CD4-positive, alpha-beta T cell treated with Interleukin-2 at 100 ng/mL for 4 hours (primary cell): ENCODE measurements at places on chromosomes 3 and 15.

DNA sequence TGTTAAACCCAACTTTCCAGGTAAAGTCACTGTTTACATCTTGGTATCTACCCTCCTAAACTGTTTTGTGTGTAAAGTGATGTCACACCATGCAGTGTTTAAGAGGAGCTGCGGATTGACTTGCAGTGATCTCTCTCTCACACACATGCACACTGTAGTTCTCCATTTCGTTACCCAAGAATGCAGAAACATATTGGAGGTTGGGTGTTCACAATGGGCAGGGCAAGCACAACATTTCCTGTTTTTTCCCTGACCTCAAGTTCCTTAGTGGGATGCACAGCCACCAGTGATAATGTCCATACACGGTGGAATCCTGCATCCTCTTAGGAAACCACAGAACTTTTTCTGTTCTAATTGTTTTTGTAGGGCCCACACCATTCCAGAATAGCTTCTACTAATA, 85.3 kb upstream of the CFAP20DC start:
- DNase-seq, result no peak

DNA sequence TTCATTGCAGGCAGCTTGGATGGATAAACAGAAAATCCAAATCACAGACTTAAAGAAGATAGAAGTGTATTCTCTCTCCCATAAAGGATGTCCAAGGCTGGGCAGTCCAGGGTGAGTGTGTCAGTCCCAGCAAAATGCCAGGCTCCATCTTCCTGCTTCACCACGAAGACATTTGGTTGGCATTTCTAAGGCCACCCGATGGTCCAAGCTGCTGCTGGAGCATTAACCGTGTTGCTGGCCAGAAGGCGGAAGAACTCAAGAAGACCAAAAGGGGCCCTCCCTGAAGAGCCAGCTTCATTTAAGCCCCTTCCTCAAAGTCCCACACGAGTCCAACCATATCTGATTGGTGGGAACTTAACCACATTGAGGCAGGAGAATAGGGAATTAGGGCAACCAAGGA, 3.0 kb upstream of the CYP11A1 start:
- no peak for DNase-seq

- DNase-seq, result no peak
Observed at GRCh38 chr15:62474771-62475124, 309.7 kb upstream of the C2CD4B start.

GRCh38 chr3:134149286-134149685, 101.4 kb downstream of the RYK start:
- no peak for DNase-seq

DNA sequence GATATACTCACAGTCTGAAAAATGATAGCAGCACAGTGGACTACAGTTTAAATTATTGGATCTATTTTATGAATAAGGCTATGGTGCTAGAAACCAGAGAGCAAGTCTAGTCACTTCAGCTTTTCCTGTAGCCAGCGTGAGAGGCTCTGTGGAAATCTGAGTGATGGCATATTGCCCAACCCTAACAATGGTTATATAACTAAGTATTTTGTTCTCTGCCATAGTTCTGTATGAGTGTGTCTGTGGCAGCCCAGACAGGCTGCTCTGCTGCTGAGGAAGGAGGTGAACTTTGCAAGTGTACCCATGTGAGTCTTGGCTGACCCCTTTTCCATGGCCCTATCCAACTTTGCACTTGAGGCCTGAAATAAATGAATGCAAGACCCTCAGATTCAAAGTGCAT, 105.7 kb downstream of the LRTM1 start:
- no peak for DNase-seq

DNA sequence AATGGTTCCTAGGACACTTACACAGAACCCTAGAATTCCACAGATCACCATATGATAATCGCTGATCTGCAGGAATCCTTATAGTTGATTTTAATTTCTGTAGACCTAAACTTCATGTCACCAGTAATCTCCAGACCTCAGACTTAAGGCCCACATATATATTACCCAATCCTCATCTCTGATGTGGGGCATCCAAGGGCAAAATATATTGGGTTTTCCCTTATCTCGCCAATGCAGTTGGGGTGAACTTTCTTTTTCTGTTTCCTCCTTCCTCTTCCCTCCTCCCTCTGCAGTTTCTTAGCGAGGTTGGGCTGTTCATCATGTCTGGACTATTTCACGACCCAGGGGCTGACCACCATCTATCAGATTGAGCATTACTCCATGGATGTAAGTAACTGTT, 230.2 kb downstream of the P3H2 start:
- no peak for DNase-seq

GRCh38 chr15:44573386-44573785, 36.4 kb downstream of the EIF3J start:
- no peak for DNase-seq

GRCh38 chr15:43531018-43531670, 13.7 kb downstream of the MAP1A start:
- no peak for DNase-seq

DNA sequence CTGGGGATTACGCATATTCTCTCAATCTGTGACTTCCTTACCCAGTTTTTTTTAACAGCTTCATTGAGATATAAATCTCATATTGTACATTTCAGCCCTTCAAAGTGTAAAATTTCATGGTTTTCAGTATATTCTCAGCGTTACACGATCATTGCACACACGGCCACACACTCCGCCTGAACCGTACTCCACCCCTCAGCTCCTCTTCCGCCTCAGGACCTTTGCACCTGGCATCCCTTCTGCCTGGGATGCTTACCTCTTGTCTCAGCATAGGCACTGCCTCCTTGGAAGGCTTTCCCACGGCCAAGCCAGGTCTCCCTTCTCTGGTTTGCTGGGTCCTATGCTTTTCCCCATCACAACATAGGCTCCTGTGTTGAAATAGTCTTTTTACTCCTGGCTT, 57.4 kb upstream of the NR2C2 start:
- DNase-seq, result no peak

GRCh38 chr3:16400106-16400931, 113.2 kb downstream of the RFTN1 start:
- DNase-seq, result no peak

DNA sequence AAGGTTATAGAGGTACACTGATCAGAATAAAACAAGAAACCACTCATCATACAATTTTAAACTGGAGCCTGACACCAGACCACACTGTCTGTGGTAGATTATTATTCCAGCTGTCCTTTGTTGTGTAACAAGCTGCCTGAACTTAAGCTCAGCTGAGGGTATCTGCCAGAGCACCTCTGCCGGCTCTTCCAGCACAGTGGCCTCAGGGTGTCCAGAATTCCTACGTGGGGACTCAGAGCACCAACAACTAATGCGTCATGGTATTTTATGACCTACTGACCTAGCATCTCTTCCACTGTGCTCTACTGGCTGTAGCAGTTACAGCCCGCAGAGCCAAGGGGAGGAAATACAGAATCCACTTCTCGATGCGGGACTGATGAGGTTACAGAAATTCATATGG, 15.6 kb upstream of the RAF1 start:
- no peak for DNase-seq

DNA sequence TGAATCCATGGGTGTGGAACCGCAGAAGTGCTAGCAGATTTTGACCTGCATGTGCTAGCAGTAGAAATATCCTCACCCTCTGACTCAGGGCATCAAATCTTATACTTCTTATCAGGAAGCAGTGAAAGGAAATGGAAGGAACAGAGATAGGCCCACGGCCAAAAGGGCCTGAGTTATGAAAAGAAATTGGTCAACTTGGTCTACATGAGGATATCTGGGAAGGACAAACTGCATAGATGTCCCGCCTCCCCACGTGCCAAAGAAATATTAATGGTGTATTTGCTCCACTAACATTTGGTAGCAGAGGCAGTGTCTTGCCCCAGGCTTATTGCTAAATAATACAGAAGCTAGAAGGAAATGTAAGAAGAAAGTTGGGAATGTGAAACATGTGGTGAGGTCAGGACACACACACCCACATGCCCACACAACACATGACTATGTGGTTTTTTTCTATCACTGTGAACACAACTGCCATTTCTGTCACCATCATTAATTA, 93.6 kb upstream of the COL8A1 start:
- DNase-seq, result no peak

GRCh38 chr3:143226678-143227291, 107.2 kb downstream of the CHST2 start:
- DNase-seq, result no peak
